Stimulated activated CD8-positive, alpha-beta memory T cell treated with anti-CD3 and anti-CD28 coated beads, Interleukin-15, amount 100 ng/mL, for 48 hours (primary cell): ENCODE measurements at places on chromosomes 6 and 20.

DNA sequence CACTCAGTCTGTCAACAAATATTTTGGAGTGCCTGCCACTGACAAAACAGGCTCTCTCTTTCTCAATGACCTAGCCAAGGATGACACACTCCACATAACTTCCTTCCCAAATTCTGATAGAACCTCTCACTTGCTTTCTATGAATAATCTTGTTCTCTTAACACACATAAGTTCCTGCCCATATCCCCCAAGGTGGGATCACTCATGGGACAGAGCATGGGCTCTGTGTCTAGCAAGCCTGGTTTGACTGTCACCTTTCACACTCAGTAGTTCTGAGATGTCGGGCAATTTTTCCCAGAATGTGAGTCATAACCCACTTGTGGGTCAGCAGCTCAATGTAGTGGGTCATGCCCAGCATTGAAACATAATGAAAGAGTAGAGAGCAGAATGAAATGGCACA lies 78.1 kb downstream of the LRFN2 start:
- peak; percentile 2 for DNase-seq

- no peak for DNase-seq
These were observed 38.3 kb upstream of the SLC32A1 start for GRCh38 chr20:38685853-38686473.

- DNase-seq, result no peak
These were observed 211.1 kb upstream of the FOXA2 start for GRCh38 chr20:22795433-22795832.

DNA sequence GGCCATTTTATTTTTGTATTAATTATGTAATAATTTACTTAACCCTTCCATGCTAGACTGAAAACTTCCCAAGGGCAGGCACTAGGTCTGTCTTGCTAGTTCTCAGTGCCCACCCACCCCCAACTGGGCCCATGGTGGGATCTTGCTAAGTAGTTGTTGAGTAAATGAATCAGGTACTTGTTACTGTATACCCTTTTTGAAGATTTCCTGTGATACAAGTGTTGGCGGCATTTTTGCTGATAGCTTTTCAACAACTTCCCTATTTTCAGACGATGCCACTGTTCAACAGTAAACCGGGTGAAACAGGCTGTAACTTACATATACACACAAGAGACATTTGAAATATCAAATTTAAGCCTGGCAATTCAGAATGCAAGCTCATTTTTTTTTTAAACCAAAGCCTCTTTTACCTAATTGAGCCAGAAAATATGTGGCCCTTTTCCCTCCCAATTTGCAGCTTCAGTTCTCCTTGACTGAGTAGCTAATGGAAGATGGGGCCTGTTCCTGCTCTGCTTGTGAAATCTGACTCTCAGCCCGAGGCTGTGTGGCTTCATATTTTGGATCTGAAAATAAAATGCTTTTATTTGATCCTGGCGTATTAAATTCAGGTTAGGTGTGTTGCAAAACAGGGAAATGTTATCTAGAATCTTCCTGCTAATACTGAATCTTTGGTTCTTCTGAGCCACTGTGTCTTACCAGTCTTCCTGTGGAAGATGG lies 288.3 kb downstream of the NRN1 start:
- DNase-seq, result no peak

- DNase-seq, result no peak
These were observed 246.4 kb downstream of the PHACTR1 start for GRCh38 chr6:12962987-12963386.

DNA sequence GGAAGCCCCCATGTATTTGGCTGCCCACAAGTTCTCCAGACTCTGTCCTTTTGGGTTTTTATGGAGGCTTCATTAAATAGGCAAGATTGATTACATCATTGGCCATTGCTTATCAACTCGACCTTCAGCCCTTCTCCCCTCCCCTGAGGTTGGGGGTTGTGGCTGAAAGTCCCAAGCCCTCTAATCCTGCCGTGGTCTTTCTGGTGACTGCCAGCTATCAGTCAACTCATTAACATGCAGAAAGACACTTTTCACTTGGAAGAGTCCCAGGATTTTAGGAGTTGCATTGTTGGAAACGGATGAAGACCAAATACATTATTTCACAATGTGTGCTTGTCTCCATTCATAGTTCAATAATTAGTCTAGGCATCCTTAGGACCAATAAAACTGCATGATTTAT lies 9.5 kb downstream of the CDC5L start:
- no peak for DNase-seq

GRCh38 chr6:44228433-44228832 lies 5.0 kb downstream of the SLC29A1 start:
- no peak for DNase-seq

GRCh38 chr6:107543567-107543966 lies 53.6 kb downstream of the SOBP start:
- no peak for DNase-seq

DNA sequence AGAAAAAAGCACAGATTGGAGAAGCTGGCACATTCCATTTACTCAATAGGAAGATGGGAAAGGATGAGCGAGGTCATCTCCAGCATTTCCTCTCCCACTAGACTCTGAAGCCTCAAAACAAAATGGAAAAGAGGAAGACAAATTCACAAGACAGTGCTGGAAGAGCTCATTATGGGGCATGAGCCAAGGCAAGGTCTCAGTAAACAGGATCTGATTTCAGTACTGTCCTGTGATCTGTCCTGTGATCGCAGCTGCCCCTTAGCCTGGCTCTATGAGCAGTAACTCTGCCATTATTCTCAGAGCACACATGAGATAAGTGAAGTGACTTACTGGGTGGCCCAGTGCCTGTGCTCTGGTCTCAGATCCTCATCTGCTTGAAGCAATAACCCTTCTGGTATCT lies 68.1 kb upstream of the SLC4A11 start:
- DNase-seq, result no peak

DNA sequence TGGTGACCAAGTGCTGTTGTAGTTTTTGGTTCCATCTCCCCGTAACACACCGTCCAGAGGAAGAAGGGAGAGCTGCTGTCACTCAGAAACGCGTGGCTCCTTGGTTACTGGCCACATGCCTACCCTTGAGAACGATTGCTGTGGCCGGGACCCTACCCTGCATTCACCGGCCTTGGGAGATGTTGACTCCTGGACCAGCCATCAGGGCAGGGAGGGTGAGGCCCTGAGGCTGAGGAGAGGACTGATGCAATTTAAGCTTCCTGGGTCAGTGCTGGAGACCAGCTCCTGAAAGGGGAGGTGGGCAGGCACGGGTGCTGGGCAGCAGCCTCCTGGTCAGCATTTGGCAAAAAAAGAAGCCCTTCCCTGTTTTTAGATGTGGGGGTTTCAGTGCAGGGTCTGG lies 31.5 kb downstream of the ERMARD start:
- no peak for DNase-seq

- no peak for DNase-seq
These were observed 202.4 kb downstream of the LY86 start for GRCh38 chr6:6790891-6791290.

GRCh38 chr6:104896914-104897313 lies 37.2 kb upstream of the HACE1 start:
- DNase-seq, result no peak

GRCh38 chr6:109342506-109342905 lies 39.8 kb downstream of the CD164 start:
- no peak for DNase-seq

GRCh38 chr20:51159303-51159702 lies 136.4 kb upstream of the KCNG1 start:
- DNase-seq, result no peak
